ENCODE measurements at places on chromosomes 12 and 14.

GRCh38 chr14:20622816-20623291, 18.6 kb downstream of the OR6S1 start:
- DNase-seq, result no peak

- DNase-seq, result no peak
These were observed 18.8 kb downstream of the NCKAP5L start for GRCh38 chr12:49809381-49809905.

- DNase-seq, result no peak
These were observed 2.5 kb downstream of the LACRT start for GRCh38 chr12:54631988-54632728.

GRCh38 chr14:55347040-55347439, 64.6 kb downstream of the ATG14 start:
- no peak for DNase-seq

DNA sequence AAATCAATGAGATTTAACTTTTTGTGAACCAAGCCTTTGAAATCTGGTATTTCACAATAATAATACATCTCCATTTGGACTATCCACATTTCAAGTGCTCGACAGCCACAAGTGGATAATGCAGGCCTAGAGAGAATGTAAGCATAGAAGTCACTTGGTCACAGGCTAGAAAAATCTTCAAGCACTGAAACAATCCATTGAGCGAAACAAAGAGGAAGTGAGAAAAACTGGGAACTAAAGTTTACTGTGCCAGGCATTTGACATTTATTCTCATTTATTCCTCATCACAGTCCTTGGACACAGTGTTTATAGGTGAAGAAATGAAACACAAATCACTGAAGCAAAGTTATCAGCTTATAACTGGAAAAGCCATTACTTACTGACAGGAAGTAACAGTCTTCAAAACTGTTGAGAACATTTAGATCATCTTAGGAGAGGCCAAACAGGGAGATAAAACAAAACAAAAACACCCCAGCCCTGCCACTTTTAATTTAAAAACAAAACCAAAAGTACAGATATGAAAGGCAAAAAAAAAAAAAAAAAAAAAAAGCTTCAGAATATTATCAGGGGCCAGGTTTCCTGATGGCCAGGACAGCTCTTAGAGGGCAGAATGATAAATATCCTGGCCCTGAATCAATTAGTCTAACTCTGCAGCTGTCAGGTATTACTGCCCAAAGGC, 29.2 kb downstream of the GNS start:
- no peak for DNase-seq

GRCh38 chr12:85277900-85278597, 2.0 kb upstream of the ALX1 start:
- DNase-seq, result no peak

- DNase-seq, result no peak
These were observed 12.7 kb upstream of the HNF1A start for GRCh38 chr12:120965534-120966091.

- no peak for DNase-seq
These were observed 5.6 kb downstream of the SH2B3 start for GRCh38 chr12:111411185-111411764.

DNA sequence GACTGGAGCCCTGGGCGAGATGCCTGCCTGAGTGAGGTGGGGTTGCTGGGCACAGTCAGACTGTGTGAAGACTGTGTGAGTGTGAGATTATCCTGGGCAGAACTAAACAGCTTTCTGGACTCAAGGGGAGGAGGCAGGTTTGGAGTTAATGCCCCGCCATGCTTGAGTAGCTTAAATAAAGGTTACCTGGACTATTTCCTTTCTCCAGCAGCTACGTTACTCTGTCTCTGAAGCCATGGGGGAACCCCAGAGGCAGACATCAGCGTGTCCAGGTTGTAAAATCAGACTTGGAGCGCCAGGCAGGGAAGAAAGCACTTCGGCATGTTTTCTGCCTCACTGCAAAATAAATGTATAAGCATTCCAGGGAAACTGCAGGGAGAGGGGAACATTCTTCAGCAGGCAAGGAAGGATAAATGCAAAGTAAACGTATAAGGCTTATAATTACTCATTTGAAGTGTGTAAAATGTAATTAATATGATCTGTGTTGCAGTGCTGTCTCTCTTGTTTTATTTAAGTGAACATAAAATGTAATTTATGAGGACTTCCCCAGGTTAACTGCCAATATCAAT, 129.7 kb downstream of the CHST11 start:
- DNase-seq, result no peak

GRCh38 chr14:74720526-74720925, 7.6 kb downstream of the FCF1 start:
- DNase-seq, result no peak

DNA sequence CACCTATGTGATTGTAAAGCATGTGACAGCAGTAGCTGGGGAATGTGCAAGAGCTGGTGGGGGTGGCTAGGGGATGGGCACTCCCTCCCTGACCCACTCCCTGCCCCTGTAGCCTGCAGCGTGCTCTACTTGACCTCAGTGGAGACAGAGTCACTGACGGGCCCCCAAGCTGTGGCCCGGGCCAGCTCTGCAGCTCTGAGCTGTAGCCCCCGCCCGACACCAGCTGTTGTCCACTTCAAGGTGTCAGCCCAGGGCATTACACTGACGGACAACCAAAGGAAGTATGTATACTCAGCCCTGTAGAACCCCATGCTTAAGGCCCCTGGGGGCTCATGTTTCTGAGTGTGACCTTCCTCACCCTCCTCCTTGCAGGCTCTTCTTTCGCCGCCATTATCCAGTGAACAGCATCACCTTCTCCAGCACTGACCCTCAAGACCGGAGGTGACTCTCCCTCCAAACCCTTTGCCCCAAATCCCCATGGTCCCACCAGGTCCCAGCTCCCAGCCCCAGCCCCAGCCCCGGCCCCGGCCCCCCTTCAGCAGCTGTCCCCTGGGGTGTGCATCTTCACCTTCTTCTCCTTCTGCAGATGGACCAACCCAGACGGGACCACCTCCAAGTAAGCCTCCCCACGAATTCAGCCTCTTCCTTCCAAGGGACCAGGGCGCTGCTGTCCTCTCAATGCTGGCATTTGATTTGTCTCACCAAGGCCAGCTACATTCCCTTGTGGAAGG, 13.3 kb downstream of the TNS2 start:
- no peak for DNase-seq

- no peak for DNase-seq
These were observed 194.9 kb upstream of the OR4E1 start for GRCh38 chr14:21868442-21869046.

- DNase-seq, result no peak
These were observed 32.6 kb downstream of the CCDC85C start for GRCh38 chr14:99571303-99571986.

GRCh38 chr12:13981296-13981962, at the start of gene GRIN2B:
TSS of gene GRIN2B (minus strand) at chr12:13981602. CDS start at chr12:13866208, 115,394 bp downstream.
- DNase-seq, result no peak

- peak; percentile 74 for DNase-seq
These were observed 165.7 kb downstream of the CAND1 start for GRCh38 chr12:67434671-67435370.

DNA sequence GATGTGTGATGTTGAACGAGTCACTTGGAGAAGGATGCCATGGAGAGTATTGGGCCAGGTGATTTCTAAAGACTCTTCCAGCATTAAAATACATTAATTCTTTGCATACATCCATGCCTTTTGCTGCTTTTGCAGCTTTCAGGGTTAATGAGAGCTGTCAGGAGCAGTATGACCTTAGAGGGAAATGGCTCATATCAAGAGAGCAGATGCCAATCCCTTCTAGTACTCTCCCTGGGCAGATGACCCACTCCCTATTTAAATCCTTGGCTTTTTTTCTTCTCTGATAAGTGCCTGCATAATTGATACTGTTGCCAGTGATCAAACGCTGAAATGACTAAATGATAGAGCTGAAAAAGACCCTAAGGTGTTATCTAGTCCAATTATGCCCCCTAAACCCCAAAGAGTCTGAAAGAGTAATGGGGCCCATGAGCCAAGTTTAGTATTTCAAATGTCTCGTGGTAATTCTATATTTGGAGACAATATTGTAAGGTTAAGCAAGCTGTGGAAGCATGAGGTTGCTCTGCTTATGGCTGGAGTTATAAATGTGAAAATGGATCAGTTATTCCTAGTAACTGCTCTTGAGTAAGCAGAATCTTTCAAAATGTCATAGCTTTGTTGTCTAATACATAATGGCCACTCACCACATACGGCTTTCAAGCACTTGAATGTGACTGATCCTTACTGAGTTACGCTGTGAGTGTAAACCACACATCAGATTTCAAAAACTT, 137.3 kb downstream of the ETV6 start:
- no peak for DNase-seq
